Substantia nigra (tissue), 51 donors: ENCODE measurements at places on chromosomes 7 and 10.

DNA sequence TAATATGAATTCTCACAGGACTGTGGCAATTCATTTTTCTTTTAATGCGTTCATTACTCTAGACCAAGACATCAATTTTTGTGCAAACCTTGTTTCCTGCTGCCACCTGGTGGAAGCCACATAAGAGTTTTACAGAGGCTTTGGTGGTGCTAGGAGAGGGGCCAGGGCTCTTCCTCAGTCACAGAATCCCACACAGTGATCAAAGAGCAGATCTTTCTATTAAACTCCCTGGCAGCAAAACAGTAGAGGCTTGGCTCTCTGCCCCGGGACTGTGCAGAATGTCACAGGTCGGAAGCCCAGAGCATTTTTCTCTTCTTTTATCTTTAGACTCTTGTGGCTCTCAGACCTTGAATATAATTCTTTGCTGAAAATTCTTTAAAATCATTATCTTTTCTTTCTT is 506.4 kb upstream of the C7orf33 start:
- DNase-seq = peak; percentile 58

GRCh38 chr10:98469001-98469931 is 22.5 kb upstream of the HPS1 start:
- no peak for DNase-seq

DNA sequence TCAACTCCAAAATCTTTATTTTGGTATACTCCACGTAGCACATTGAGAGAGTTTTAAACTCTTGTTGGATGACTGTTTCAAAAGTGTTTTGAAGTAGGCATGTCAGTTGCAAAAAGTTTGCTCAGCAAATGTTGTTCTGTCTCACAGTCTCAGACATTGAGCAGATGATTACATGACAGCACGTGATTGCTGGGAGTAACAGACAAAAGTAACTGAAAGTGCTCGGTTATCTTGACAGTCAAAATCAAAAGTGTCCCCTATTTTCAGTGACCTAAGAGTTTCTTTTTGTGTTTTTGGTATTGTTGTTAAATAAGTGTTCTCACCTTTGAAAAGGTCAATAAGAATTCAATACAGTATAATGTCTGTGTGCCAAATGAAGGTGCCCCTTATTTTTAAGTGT is 84.3 kb downstream of the CFTR start:
- no peak for DNase-seq

GRCh38 chr7:47681249-47681810 is 99.4 kb upstream of the TNS3 start:
- DNase-seq = peak; percentile 11

GRCh38 chr10:117161386-117162033 is 23.4 kb upstream of the VAX1 start:
- no peak for DNase-seq

DNA sequence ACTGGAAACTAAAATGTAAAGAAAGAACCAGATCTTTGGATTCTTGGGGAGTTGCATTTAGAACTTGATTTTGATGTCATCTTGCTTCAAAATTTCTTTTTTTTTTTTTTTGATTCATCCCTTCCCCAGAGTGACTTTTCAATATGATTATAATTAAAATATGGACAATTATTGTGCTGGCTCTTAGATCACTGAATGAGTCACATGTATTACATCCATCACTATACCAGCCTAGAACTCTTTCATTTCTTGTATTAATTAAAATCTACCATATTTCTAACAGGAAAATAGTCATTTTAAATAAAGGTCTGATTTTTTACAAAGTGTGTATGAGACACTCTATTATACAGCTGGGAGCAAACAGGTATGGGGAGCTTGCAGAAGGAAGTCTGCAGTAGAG is 269.5 kb upstream of the AKR1E2 start:
- DNase-seq = no peak
